Hypothalamus (tissue), 51 donors: ENCODE measurements at places on chromosomes 13 and 19.
A peak's percentile ranks its signal among the peaks of the same experiment; 100 is the strongest.

DNA sequence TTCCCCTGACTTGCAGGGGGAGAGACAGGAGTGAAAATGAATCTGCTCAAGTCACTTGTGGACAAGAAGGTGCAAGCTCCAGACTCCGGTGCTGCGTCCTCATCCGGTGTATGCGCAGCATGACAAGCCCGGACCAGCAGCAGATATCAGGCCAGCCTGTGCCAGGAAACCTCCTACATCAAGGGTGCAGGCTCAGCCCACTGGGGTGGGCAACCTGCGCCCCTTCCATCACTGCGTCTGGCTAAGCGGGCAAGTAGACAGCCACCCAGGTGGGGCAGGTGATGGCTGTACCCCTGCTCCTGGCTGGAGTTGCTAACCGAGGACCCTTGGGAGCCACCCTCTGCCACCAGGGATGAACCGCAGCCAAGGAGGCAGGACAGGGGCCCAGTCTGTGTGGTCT lies 32.9 kb upstream of the SLC15A1 start:
- DNase-seq: no peak

GRCh38 chr13:106401081-106401480 lies 134.4 kb downstream of the EFNB2 start:
- no peak for DNase-seq

GRCh38 chr13:28297341-28297740 lies 159.0 kb downstream of the PAN3 start:
- no peak for DNase-seq

DNA sequence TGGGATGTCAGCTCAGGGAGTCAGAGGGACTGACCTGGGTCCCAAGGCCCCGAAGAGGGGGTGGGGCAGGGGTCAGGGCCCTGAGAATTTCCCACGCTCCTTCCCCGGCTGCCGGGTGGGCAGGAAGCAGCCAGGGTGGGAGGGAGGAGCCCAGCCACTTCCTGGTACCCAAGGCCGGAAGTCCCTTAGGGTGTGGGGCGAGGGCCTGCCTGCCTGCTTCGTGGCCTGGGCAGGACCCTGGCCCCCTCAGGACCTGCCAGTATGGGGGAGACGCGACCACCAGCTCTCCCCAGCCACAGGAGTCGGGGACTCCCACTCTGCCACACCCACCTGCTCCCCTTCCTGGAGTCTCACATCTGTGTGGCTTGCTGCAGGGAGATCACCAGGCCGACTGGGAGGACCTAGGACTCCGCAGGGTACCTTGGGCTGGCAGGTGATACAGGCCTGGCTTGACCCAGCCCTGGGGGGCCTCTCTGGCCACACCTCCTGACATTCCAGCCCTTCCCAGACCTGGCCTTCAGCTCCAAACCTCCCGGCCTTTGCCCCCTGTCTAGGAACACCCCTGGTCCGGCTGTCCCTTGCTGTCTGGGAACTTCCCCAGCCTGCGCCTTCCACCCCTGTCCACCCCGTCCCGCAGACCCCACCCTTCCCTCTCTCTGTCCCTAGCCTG lies 9.8 kb upstream of the CIRBP start:
- DNase-seq: no peak

DNA sequence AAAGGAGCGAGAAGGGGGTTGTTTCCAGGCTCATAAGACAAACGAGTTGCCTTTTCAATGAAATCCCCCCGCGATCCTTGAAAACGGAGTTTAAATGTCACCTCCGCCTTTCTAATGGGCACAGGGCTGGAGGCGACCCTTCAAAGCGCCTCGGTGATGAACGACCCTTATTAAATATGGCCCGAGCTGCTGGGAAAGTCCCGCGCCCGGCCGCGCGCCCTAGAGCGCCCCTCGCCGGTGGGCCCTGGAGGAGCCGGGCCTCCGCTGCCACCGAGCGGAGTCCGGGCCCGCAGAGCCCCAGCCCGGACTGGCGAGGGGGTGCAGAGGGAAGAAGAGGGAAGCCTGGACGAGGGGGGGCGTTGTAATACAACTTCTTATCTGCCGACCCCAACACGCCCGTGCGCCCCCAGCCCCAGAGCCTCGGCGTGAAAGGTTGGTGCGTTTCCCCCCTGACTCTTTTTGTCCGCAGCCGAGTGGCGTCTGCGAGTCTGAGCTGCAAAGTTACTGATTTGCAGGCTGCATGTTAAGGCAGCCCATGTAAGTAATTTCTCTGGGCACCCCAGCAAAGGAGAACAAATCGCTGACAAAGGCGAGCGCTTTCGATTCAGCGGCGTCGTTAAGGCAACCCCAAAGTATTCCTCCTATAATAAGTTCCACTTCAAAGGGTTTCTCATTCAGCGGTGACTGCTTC lies 11.9 kb downstream of the ZIC5 start:
- peak; percentile 32 for DNase-seq

DNA sequence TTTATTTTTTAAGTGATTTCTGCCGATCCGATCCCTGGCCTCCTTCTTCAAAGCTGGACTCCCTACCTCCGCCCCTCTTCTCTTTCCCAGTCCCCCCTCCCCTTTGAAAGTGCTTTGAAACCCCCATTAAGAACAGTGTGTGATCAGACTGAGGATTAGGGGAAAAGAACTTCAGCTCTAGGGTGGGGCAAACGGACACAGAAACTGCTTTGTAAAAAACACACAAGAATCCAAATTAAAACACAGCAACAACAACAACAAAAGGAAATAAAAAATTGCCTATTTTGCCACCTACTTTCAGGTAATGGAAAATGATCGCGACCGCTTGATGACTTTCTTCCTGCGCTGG lies 1.4 kb downstream of the SPRY2 start:
- DNase-seq: no peak

DNA sequence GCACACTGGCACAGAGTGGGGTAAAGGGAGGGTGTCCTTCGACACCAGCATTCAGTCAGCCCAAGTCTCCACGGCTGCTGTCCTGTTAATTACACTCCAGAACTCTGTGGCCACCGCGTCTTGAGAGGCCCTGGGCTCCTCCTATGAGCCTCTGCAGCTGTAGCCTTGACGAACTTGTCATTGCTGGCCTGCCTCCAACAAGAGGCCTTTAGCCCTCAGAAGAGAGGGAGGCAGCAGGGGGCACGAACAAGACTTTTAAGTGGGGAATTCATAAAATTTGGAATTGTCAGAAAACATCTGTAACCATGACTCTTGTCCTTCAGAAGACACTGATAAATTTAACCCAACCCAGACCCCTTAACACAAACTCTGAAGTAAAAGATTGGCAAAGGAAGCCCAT lies 241.9 kb downstream of the UQCRFS1 start:
- no peak for DNase-seq

DNA sequence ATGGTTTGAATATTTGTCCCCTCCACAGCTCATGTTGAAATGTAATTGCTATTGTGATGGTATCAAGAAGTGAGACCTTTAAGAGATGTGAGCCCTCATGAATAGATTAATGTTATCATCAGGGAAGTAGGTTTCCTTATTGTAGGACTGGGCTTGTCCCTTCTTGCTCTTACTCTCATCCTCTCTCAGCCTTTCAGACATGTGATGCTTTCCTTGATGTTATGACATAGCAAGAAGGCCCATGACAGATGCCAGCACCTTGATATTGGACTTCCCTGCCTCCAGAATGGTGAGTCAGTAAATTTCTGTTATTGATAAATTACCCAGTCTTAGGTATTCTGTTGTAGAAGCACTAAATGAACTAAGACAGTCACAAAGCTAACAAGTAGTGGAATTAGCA lies 5.7 kb upstream of the ZMYM2 start:
- DNase-seq: no peak

DNA sequence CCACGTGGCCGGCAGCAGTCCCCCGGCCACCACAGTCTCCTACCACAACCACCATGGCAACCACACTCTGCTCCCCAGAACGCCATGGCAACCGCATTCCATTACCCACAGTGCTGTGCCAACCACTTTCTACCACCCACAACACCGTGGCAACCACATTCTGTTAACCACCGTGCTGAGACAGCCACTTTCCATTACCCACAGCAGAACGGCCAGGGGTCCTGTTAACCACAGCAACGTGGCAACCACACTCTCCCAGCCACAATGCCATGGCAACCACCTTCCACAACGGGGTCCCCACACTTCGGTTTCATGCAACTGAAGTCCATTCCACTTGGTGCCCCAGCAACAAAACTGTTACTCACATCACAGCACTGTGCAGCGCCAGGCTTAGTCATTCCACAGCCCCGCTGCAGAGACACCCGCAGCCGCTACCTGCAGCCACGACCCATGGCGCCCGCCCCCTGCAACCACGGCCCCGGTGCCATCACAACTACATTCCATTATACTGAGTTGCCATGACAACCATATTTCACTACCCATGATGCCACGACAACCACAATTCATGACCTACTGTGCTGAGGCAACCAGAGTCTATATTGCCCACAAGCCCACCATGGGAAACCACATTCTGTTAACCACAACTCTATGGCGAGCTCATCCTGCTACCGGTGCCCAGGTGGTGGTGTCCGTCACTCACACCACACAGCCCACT lies 10.0 kb downstream of the DPF1 start:
- peak; percentile 39 for DNase-seq

DNA sequence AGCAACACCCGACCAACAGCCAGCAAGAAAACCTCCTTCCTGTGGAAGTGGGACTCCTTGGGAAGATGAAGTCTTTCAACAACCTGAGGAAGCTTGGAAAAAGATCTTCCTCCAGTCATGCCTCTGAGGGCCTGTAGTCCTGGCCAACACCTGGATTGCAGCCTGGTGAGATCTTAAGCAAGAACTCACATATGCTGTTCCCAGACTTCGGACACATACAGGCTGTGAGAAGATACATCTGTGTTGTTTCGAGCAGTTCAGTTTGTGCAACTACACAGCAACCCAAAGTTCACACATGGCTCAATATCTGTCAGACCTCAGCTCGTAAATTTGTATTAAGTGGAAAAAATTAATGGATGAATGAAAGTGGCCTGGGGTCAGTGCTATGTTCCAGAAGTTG lies 65.1 kb upstream of the UBAC2 start:
- DNase-seq: no peak

DNA sequence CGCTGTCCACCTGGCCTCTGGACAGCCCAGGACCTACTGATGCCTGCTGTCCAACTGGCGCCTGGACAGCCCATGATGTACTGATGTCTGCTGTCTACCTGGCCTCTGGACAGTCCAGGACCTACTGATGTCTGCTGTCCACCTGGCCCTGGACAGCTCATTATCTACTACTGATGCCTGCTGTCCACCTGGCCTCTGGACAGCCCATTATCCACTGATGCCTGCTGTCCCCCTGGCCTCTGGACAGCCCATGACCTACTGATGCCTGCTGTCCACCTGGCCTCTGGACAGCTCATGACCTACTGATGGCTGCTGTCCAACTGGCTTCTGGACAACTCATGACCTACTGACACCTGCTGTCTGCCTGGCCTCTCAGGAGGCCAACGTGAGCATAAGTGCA lies 208.1 kb downstream of the TEX29 start:
- DNase-seq: no peak

DNA sequence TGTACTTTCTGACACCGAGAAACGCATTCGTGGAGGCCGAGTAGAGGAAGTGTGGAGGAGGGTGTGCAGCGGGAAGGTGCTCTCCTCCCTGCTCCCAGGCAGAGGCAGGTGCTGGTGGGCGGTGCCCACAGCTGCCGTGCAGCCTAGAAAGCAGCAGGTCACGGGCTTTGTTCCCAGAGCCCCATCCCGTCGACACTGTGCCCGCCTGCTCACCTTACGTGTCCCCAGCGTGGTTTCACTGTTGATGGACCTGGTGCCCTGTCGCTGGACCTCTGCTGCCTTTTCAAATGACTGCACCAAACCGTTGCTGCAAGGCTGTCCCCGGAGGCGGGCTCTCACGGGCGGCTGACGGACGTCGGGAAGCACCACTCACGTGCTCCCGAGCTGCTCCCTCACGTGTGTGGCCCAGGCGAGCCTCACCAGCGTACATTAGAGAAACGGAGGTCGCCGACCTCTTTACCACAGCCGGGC lies 20.8 kb downstream of the PLEKHJ1 start:
- no peak for DNase-seq

DNA sequence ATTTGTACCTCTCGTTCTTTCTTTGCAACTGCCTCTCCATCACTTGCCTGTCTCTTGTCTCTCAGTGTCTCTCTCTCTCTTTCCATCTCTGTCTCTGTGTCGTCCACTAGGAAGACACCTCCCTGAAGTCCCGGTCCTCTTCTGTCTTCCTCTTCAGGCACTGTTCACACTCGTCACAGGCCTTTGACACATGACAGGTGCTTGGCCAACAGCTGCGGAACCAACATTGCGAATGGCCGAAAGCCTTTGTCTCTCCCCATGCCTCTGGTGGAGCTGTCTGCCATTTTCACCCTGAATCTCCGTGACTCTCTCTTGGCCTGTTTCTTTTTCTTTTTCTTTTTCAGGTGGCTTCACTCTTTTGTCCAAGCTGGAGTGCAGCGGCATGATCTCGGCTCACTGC lies 2.8 kb downstream of the HIPK4 start:
- no peak for DNase-seq

GRCh38 chr13:113638806-113639205 lies 19.2 kb downstream of the ATP4B start:
- DNase-seq: no peak

DNA sequence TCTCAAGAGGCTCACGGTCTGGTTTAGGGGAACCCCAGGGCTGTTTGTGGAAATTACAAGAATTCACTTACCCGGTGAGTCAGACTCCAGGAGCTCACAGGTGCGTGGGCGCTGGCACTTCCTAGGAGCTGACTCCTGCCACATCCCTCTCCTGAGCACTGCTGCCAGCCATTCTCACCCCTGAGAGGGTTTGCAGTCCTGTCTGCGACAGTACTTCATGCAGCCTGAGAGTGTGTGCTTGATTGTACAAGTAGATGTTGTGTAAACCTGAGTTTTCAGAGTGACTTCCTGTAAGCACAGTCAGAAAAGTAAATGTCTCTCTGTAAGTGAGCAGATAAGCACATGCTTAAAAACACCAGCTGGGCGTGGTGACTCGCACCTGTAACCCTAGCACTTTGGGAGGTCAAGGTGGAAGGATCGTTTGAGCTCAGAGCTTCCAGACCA lies 8.1 kb downstream of the MRPL4 start:
- DNase-seq: no peak

DNA sequence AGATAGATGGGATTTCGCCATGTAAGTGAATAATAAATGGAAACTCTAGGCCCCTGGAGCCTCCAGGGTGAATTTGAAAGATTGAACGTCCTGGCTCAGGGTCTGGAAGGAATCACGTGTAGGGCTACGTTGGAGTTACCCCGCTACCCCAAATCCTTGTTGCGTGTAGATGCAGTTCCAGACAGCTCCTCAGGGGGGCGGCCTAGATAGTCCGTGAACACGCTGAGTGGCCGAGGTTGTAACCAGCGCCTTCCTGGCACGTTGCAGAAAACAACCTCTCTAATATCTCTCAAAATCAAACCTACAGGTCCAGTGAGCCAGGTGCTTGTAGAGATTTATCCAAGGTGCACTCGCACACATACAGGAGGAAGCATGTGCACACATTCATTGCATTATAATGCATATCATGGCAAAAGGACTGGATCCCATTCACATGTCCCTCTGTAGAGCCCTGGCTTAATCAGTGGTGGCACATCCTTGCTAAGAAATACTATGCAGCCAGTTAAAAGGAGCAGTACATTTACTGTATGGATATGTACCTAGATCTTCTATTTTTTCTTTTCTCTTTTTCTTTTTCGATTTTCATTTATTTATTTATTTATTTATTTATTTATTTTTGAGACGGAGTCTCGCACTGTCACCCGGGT lies 2.5 kb upstream of the KEAP1 start:
- peak; percentile 11 for DNase-seq
